ENCODE measurements at places on chromosomes 6 and 20.

- no peak for DNase-seq
These were observed 19.3 kb upstream of the NKAIN2 start for GRCh38 chr6:123784330-123784729.

- no peak for DNase-seq
These were observed 141.5 kb downstream of the MYB start for GRCh38 chr6:135322427-135323201.

- no peak for DNase-seq
These were observed 14.2 kb downstream of the SMPDL3A start for GRCh38 chr6:122803171-122803661.

- no peak for DNase-seq
These were observed 4.8 kb downstream of the GMNN start for GRCh38 chr6:24779416-24780016.

Data from NCI-H2171 treated with DMSO at 0.1 percent for 48 hours (cell line).